Activated CD8-positive, alpha-beta memory T cell treated with anti-CD3 and anti-CD28 coated beads, Interleukin-2, amount 10 ng/mL, durations not matched to agents 7 days and 5 days (primary cell): ENCODE measurements at places on chromosomes 13 and 19. TPM values are rescaled to one million over a fixed set of nuclear protein-coding genes. Genes with fewer than 3 reads are reported as not detected.

DNA sequence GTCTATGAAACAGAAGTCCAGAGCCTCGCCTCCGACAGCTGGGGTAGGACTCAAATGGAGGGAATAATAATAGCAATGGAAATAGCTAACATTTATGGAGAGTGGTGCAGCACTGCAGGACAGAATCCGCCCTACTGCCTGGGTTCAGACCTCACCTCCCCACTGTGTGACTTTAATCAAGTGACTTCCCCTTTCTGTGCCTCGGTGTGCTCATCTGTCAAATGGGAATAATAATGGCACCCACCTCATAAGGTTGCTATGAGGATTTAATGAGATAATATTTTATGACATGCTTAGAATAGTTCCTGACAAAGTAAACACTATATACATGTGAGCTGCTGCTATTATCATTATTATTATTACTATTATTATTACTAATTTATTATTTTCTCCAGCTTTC is 3.2 kb downstream of the LRFN1 start:
- H3K4me3 ChIP-seq, result no peak overlapping the region
- H3K27ac ChIP-seq, result no peak overlapping the region
- peaks cover 8% of the 10 kb centered on the region for H3K36me3 ChIP-seq
- H3K27me3 ChIP-seq, result peaks cover 7% of the 10 kb centered on the region

DNA sequence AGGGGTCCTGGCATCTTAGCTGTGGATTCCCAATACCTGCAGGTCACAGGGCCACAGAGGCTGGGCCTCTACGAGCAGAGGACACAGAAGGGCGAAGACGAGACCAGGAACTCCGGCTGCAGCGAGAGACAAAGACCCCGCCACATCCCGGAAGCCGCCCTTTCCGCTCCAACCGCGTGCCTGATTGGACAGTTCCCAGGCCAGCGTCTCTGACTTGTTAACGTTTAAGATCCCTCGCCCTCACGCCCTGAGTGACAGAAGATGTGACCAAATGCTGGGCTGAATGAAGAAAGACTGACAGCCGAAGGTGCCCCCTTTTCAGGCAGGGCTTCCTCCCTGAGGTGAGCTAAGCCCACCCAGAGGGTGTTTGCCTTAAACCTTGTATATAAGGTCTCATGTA is at the start of gene ZNF98:
TSS of gene ZNF98 (minus strand) at position 136 of the 400 bp plus-strand sequence. CDS start at position 14, 122 bp downstream.
- DNase-seq, result no peak
- H3K27me3 ChIP-seq, result no peaks in the 10 kb centered on the region
- H3K4me3 ChIP-seq, result no peak within 1 kb of the TSS
- peaks cover 5% of the 10 kb centered on the region for H3K36me3 ChIP-seq
- H3K4me1 ChIP-seq, result no peaks in the 10 kb centered on the region

- no peak for DNase-seq
- H3K36me3 ChIP-seq, result no peaks in the 10 kb centered on the region
- no peak overlapping the region for H3K4me3 ChIP-seq
- peaks cover 73% of the 10 kb centered on the region for H3K27me3 ChIP-seq
Observed at GRCh38 chr13:42653679-42654078, 79.7 kb downstream of the TNFSF11 start.

DNA sequence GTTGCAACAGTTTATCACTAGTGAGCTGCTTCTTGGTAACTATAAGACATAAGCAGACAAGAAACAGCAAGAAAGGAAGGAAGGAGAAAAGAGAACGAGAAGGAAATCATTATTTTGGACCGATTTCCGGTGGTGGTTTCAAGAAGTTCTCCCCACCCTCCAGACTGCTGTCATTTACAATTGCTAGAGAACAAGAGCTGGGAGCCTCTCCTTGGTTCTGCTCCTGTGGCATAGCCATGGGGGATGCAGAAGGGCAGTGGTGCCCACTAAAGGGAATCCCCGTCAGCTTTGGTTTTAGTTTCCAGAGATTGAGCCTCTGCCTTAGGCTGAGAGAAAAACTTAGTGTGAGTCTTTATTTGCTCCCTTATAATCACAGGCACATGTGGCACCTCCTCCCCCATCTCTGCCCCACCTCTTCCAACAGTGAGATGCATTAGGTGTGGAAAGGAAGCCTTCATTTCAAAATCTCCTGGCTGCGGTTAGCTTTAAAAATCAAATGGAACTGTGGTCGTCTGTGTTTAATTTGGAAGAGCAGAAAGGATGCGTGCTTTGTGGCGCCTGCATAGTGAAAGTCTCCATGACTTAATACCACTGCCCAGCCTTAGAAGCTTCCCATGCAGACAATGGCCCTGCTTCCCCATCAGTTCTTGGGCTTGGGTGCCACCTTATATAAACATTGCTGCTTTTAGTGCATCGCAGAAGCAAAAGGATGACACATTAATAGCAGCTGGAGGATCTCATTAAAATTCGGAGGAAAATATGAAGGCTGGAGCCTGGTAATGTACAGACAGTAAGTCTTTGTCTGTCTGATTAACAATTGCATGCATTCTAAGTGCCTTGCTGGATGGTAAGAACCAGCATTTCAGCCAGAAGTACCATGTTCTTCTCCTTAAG is 25.0 kb downstream of the LRCH1 start:
- H3K4me1 ChIP-seq, result peaks cover 27% of the 10 kb centered on the region
- no peak overlapping the region for H3K27ac ChIP-seq
- DNase-seq, result no peak
- H3K4me3 ChIP-seq, result no peak overlapping the region
- H3K27me3 ChIP-seq, result no peaks in the 10 kb centered on the region

- peaks cover 35% of the 10 kb centered on the region for H3K36me3 ChIP-seq
- no peak overlapping the region for H3K4me3 ChIP-seq
- no peaks in the 10 kb centered on the region for H3K27me3 ChIP-seq
- no peak for DNase-seq
- H3K4me1 ChIP-seq, result peaks cover 9% of the 10 kb centered on the region
Observed at GRCh38 chr19:12047868-12048267, 4.9 kb downstream of the ZNF878 start.

DNA sequence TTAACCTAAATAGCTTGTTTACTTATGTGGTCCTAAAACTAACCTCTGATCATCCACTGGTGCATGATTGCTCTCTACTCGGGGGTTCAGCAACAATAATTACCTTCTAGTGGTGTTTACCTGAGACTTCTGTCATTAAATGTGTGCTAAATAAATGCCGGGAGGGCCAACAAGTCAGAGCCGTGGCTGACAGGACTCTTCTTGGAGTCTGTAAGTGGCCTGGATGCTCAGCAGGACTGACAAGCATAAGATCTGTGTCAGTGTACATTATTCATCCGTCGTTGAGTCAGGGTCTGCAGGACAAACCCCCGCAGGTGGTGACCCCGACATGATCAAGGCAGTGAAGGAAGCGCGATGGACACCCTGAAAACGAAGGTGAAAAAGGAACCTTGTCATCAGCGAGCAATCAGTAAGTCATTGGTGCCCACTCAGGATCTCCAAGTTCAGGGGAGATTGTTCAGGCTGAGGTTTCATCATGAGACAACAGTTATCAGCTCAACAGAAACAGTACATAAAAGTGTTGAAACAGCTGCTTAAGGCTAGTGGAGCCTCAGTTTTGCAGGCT is 1466.9 kb downstream of the UQCRFS1 start:
- no peak overlapping the region for H3K4me3 ChIP-seq
- peaks cover 1% of the 10 kb centered on the region for H3K36me3 ChIP-seq
- H3K4me1 ChIP-seq, result peaks cover 2% of the 10 kb centered on the region

DNA sequence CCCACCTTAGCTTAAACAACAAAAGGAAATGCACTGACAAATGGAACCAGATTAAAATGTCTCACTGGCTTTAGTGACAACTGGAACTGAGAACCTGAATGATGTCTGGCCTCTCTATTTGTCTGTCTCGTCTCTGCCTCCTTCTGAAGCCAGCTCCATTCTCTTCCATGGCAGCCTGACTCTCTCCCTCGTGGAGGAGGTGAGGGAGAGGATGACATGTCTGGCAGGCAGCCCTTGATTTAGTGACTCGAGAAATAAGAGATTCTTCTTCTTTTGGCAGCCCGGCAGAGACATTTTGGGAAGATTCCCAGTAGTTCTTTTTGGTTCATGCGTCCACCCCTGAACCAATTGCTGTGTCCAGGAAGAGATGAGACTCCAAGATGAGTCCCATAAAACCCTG is 131.7 kb downstream of the KLF5 start:
- peaks cover 5% of the 10 kb centered on the region for H3K27me3 ChIP-seq
- H3K36me3 ChIP-seq, result no peaks in the 10 kb centered on the region
- no peak overlapping the region for H3K4me3 ChIP-seq
- no peaks in the 10 kb centered on the region for H3K4me1 ChIP-seq
- no peak overlapping the region for H3K27ac ChIP-seq
- no peak for DNase-seq

GRCh38 chr13:27962128-27962841 is 6.8 kb downstream of the CDX2 start:
- H3K27me3 ChIP-seq, result peaks cover 92% of the 10 kb centered on the region
- peaks cover 3% of the 10 kb centered on the region for H3K4me1 ChIP-seq
- no peak overlapping the region for H3K4me3 ChIP-seq
- no peak overlapping the region for H3K27ac ChIP-seq
- no peak for DNase-seq
- H3K36me3 ChIP-seq, result no peaks in the 10 kb centered on the region

GRCh38 chr13:42795666-42796065 is 14.3 kb downstream of the FAM216B start:
- peaks cover 35% of the 10 kb centered on the region for H3K27me3 ChIP-seq
- H3K27ac ChIP-seq, result no peak overlapping the region
- no peak for DNase-seq
- no peaks in the 10 kb centered on the region for H3K4me1 ChIP-seq
- H3K4me3 ChIP-seq, result no peak overlapping the region

Gene RXFP2
- total RNA-seq, result not detected
